Motor neuron (in vitro differentiated cells): ENCODE measurements at places on chromosomes 4 and X.

DNA sequence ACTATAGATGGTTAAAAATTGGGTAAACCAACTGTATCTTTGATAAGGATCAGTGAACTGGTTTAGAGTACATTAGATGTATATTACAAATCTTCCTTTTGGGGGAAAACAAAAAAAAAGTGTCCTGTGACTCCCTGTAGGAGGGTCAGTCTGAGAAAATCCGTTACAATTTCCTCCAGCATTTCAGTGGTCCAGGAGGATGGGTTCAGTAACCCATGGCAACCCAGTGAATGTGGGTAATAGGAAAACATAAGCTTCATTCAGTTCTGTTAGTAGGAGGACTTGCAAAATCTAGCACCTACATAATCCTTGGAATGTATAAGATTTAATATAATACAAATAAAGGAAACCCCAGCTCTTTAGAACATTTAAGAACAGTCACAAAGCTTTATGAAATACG lies 16.2 kb downstream of the STOX2 start:
- ATAC-seq: no peak

DNA sequence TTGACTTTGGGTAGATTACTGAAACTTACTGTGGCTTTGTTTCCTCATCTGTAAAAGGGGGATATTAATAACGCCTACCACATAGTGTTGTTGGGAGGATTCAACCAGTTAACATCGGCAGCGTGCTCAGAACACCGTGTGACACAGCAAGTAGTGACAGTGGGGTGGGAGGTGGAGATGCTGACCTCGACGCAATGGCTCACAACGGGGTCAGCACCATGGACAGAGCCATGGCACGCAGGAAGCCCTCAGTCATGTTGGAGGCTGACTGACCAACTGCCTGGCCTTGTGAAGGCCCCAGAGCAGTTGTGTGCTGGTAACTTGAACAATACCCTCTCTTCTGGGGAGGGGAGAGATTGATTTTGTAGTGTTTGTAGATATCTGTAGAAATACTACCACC lies 93.2 kb downstream of the WFS1 start:
- no peak for ATAC-seq

DNA sequence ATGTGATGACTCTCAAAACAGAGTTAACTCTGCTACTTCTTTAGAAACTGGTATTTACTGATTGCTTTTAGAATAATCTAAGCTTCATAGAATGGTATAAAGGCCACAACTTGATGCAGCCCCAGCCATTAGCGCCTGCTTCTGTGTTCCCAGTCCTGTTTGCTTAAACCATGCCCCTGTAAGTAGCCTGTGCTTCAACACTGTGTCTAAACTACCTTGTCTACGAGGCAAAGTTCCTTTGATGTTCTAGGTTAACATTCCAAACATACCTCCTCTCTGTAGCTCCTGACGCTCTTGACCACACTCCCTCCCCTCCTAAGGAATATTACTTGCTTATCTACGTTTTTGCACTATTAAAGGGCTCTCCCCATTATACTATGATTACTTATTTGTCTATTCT lies 352.5 kb upstream of the ADGRL3 start:
- ATAC-seq: no peak

GRCh38 chrX:12401252-12401651 lies 263.0 kb downstream of the FRMPD4 start:
- no peak for ATAC-seq

GRCh38 chr4:152817331-152817730 lies 37.6 kb downstream of the ARFIP1 start:
- no peak for ATAC-seq

DNA sequence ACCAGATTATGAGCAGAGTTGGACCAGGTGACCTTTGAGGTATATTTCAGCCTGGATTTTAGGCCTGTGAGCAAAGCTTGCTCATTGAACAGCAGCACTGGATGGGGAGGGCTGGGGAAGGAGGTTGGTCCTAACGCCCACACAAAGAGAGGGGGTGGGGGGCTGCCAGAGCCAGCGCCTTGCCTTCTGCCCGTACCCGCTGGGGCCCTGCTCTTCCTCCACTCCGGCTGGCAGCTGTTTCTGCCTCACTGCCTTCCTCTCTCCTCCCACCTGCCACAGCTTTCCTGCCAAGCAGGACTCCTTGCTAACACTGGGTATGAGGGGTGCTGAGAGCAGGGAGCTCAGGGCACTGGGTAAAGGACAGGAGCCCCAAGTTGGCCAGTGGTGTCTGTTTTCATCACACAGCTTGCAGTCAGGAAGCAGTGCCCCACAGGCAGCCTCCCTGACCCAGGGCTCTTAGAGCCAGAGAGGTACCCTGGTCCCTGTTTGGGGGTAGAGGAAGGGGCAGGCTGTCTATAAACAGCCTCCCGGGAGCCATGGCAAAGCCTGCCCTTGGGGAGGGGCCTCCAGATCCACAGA lies 6.1 kb downstream of the NALF2 start:
- ATAC-seq: no peak

- ATAC-seq: no peak
Observed at GRCh38 chrX:19593690-19594089, 78.4 kb upstream of the MAP3K15 start.

- no peak for ATAC-seq
Observed at GRCh38 chrX:94662689-94663088, 988.7 kb downstream of the FAM133A start.

- no peak for ATAC-seq
Observed at GRCh38 chr4:124515591-124515990, 196.9 kb downstream of the ANKRD50 start.

DNA sequence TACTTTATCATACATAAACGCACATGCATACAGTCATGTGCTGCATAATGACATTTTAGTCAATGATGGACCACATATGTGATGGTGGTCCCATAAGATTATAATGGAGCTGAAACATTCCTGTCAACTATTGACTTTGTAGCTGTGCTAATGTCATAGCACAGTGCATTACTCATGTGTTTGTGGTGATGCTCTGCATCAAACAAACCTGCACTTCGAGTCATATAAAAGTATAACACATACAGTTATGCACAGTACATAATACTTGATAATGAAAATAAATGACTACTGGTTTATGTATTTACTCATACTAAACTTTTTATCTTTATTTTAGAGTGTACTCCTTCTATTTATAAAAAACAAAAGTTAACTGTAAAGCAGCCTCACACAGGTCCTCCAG lies 60.5 kb upstream of the MCUB start:
- no peak for ATAC-seq

GRCh38 chrX:152642931-152643564 lies 5.4 kb downstream of the GABRQ start:
- no peak for ATAC-seq

DNA sequence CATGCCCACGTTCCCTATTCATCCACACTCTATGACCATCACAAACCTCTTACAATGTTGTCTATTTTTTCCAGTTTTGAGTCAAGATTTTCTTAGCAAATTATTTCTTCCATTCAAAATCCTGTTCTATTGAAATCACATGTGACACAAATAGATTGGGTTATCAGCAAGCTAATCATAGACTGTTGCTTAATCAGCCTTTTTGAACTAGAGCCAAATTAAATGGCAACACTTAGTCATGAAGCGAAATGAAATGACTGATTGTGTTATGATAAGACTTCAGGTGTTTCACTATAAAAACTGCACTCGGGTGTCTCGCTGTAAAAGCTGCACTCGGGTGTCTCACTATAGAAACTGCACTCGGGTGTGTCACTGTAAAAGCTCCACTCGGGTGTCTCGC lies 890.0 kb upstream of the FRG1 start:
- ATAC-seq: no peak

DNA sequence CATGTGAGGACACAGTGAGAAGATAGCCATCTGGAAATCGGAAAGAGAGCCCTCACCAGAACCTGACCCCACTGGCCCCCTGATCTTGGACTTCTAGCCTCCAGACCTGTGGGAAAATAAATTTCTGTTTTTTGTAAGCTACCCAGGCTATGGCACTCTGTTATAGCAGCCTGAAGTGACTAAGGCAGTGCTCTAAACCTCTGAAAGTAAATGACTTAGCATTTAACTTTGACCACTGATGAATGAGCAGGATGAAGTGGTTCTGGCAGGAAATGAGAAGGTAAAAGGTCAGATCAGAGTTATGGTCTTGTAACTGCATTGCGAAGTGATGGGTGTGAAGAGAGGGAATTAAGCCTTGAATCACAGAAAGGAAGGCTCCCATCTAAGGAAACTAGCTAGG lies 17.0 kb downstream of the GPAT3 start:
- ATAC-seq: no peak
